ENCODE measurements at places on chromosomes 6 and 20.

GRCh38 chr6:147322299-147323162 is 118.3 kb downstream of the STXBP5 start:
- DNase-seq: no peak

DNA sequence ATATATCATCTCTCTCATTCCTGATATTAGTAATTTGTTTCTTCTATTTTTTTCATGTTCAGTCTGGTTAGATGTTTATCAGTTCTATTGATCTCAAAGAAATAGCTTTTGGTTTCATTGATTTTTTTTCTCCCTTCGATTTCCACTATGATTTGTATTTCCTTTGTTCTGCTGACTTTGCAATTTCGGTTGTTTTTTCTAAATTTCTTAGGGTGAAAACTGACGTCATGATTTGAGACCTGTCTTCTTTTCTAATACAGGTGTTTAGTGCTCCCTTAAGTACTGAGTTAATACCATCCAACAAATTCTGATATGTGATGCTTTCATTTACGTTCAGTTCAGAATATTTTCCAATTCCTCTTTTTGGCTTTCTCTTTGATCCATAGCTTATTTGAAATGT is 25.2 kb downstream of the STX7 start:
- DNase-seq: no peak

DNA sequence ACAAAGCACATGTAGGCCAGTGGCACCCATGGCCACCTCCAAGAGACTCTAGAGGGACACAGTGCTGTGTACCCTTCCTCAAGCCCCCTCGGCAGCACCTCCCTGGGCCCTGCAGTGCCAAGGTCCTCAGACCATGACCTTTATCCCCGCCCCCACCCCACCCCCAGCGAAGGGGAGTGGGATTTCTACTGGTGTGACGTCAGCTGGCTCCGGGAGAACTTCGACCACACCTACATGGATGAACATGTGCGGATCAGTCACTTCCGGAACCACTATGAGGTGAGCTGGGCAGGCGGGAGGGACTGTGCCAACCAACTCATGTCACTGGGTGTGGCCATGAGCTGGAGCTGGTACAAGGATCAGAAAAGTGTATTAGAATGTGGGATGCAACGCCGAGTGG is 38.0 kb downstream of the TTLL9 start:
- no peak for DNase-seq

GRCh38 chr20:53899351-53900167 is 170.8 kb downstream of the BCAS1 start:
- peak; percentile 44 for DNase-seq

DNA sequence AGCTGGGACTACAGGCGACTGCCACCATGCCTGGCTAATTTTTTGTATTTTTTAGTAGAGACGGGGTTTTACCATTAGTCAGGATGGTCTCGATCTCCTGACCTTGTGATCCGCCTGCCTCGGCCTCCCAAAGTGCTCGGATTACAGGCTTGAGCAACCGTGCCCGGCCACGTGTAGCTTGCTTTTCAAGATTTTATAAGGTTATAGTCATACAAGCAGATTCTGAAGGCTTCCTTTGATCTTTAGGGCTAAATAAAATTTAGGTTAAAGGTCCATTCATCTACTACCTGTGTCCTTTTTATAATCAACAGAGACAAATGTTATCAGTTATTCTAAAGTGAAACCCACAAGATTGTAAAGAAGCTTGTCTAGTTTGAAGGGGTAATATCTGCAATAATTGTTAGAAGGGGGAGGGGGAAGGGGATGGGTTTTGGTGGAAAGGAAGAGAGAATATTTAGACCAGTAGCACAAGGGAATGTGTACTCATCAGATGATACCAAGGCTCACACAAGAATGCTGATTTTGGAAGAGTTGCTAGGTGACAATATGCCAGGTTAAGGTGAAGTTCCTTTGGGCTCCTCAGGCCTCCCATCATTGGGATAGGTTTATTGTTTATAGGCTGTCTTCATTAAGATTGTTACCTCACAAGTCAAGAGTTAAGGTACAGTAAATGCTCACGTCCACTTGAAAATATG is 284.7 kb downstream of the ALDH8A1 start:
- no peak for DNase-seq

- no peak for DNase-seq
Measured at GRCh38 chr6:159376516-159377158, 207.4 kb downstream of the FNDC1 start.

DNA sequence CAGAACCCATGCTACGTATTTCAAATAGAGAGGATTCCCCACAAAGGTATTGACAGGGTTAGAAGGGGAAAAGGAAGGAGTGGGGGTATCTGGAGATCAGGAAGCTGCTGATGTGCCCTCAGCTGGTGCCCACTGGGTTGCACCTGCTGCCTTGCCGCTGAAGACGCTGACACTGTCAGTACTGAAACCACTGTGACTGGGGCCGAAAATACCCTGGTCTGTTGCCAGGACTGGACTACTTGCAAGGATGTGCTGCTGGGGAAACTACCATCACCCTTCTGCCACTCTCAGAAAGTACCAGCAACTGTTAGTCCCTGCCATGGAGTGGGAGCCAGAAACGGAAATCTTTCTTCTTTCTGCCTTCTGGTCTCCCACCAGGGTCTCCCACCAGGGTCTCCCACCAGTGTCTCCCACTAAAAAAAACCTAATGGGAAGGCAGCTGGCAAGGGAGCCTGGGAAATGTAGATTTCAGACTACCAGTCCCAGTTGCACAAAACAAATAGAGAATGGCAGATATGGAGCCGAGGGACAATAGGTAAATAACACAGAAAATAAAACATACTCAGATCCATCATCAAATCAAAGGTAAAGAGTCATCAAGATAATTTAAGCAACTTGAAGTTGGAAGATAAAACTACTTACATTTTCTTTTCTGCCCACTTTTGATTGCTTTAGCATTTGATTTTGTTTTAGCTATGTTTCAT is 204.8 kb downstream of the TPBG start:
- DNase-seq: no peak

- no peak for DNase-seq
Measured at GRCh38 chr6:12666886-12667285, 49.7 kb upstream of the PHACTR1 start.

All from T-helper 22 cell (primary cell).